Ecto neural progenitor cell (in vitro differentiated cells): ENCODE measurements at places on chromosomes 1 and 21.

DNA sequence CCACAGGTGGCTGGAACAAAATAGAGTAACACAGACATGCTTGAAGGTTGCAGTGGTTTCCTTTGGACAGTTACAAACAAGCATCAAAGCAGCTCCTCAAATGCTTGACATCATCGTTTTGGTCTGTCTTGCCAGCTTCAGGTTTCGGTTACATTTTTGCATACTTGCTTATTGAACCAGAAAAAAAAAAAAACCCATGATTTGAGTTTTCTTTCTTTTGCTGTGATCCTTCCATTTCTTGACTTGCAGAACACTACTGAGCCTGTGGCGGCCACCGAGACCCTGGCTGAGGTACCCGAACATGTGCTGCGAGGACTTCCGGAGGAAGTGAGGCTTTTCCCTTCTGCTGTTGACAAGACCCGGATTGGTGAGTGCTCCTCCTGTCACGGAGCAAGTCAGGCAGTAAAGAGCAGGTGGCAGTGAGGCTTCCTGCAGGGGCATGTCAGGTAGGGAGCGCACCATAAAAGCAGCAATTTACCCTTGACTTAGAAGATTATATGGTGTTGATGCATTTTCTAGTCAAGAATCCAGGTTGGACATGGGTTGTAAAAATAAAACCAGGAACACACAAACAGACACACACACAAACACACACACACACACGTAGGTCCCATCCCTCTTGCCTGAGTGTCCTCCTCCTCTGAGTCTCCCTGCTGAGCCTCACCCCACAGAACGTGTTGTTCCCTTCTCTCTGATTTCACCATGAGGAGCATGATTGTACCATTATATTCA is 30.9 kb downstream of the PRDM2 start:
- DNase-seq: no peak

GRCh38 chr21:38401191-38401926 is 96.9 kb downstream of the ERG start:
- no peak for DNase-seq

DNA sequence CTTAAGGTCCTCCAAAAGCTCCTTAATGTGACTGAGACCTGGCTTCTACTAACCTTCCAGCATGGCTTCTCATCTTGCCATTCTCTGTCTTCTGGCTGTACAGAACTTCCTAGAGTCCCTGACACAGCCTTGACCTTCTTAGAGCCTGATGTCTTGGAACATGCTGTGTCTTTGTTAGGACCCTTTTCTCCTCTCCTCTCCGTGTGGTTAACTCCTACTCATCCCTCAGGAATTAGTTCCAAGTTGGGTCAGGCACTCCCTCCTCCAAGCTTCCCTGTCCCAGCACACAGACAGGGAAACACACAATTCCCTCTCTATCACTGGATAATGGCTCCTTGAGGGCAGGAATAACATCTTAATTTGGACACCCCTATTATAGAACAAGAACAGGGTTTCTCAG is 275.4 kb upstream of the USP24 start:
- DNase-seq: no peak

GRCh38 chr1:56249234-56249633 is 330.1 kb downstream of the PLPP3 start:
- DNase-seq: no peak
